Omental fat pad (tissue), 4 donors: ENCODE measurements at places on chromosomes 2 and 18.

GRCh38 chr2:173407646-173408045 is 53.0 kb downstream of the CDCA7 start:
- no peak for DNase-seq

GRCh38 chr18:79799619-79800370 is 2.1 kb downstream of the KCNG2 start:
- DNase-seq = no peak

DNA sequence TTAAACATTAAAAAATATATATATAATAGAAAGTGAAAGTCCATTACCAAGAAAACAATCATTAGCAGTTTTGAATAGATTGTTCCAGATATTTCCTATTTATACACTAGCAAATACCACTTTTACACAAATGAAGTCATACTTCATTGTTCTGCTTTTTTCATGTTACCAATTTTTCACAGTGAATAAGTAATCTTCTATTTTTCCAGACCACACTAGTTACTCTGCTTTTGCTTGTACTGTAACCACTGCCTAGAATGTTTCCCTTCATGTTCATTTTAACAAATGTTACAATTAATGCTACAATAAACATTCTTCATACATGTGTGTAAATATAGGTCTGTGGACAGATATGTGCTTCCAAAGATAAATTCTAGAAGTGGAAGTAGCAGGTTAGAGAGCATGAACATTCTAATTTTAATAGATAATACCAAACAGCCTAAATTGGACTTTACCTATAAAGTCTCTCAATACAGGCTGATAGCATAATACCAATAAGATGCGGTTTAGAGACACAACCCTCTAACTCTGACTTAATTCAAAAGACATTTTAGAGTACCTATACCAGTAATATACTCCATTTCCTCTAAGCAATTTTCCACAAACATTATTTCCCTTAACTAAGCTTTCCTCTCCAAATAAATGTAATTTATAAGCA is 17.0 kb downstream of the ITSN2 start:
- no peak for DNase-seq

DNA sequence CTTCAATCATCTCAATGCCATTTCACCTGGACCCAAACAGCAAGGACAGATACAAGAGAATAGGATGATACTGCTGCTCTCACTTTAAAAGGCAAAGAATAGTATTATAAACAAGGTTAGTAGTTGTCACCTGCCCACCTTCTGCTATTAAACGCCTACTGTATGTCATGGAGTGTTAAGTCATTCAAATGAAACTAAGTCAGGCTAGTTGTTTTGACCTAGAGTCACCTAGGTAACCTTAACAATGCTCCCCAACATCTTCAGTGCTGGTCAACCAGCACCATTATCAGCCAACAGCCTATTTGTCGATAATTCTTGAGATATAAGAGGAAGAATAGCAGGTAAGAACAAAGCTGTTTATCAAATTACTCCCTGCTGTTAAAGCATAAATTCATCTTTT is 39.2 kb downstream of the TRIP12 start:
- DNase-seq = no peak

- DNase-seq = no peak
These were observed 660.5 kb downstream of the LRRTM4 start for GRCh38 chr2:76861708-76862107.

GRCh38 chr2:132419235-132419634 is 2.6 kb downstream of the GPR39 start:
- DNase-seq = no peak

DNA sequence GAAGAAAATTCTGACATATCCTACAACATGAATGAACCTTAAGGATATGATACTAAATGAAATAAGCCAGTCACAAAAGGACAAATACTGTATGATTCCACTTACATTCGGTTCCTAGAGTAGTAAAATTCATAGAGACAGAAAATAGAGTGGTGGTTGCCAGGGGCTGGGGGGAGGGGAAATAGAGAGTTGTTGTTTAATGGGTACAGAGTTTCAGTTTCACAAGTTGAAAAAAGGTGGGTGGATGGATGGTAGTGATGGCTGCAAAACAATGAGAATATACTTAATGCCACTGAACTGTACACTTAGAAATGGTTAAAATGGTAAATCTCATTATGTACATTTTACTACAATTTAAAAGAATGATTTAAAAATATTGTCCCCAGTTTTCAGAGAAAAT is 53.3 kb upstream of the NFU1 start:
- DNase-seq = no peak

GRCh38 chr2:39080152-39080551 is 40.7 kb downstream of the SOS1 start:
- DNase-seq = no peak

GRCh38 chr2:9191041-9191481 is 15.6 kb upstream of the ASAP2 start:
- DNase-seq = no peak

GRCh38 chr2:126222278-126222677 is 433.7 kb upstream of the GYPC start:
- no peak for DNase-seq

- DNase-seq = no peak
These were observed 28.5 kb downstream of the TMEM18 start for GRCh38 chr2:648476-649424.

GRCh38 chr2:159317392-159318088 is 31.0 kb upstream of the WDSUB1 start:
- DNase-seq = no peak

DNA sequence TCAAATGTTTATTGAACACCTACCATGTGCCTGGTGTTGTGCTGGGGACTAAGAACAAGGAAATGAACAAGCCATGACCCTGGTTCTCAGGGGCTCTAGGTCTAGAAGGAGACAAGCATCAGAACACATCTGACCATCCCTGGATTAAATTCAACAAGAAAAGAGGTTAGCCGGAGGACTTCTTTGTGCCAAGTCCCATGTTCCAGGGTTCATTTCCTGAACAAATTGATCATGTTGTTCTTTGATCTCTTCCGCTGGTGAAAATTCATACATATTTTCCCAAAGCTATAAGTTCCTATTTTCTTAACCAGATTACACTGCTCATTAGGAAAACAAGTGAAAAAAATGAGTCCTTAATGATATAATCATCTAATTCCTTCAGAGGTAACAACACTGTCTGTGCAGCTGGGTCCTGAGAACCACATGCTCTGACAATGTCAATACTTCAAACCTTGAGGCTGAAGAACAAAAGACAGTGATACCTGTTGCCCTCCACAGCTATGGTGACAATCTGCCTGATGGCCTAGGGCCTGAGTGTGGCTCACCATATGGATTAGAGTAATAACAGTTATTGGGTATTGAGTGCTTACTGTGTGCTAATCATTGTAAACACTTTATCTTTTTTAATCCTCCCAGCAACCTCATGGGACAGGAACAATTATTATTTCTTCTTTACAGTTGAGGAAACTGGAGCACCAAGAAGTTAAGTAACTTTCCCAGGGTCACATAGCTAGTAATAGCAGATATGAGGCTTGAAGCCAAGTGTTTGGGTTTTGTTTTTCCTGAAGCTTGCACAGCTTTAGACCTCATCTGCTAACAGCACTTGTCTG is 24.6 kb upstream of the INO80C start:
- DNase-seq = no peak

DNA sequence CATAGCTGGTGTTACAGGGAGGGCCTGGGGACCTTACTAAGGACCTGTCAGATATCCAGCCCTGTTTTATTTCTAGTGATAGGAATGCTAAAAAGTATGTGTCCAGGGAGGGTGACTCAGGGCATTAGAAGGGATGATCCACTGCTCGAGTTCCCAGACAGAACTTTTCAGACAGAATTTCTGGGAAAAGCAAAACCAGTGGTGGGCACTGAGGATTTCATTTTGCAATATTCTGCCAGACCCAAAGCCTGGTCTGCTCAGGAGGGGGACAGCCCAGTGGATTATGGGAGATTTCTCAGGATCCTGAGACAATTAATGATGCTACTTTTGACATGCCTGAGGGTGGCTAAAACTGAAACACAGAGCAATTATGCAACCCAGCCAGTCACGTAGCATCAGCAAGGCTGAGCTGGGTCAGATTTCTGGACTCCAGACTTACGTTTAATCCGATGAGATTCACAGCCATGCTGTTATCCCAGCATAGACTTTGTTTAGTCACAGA is 4.7 kb upstream of the KCNE4 start:
- DNase-seq = no peak

DNA sequence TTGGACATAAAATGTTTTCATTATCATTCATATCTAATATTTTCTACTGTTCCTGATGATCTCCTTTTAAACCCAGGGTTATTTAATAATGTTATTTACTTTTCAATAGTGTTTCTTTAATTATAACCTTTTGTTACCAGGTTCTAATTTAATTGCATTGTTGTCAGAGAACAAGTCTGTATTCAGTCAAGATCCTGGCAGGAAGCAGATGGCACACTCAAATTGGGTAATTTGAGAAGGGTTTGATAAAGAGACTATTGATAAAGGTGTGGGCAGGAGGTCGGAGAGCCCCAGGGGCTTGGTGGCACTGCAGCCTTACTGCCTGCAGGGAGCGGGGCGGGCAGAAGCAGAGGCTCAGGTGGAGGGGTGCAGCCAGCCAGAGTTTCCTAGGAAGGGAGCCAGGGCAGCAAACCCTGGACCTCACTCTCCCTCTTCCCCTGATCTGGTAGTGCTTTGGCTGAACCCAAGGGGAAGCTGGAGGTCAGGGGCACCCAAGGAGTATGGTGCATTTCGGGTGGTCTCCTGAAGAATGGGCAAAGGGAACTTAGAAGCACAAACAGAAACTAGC is 2.3 kb upstream of the KIF1A start:
- no peak for DNase-seq

DNA sequence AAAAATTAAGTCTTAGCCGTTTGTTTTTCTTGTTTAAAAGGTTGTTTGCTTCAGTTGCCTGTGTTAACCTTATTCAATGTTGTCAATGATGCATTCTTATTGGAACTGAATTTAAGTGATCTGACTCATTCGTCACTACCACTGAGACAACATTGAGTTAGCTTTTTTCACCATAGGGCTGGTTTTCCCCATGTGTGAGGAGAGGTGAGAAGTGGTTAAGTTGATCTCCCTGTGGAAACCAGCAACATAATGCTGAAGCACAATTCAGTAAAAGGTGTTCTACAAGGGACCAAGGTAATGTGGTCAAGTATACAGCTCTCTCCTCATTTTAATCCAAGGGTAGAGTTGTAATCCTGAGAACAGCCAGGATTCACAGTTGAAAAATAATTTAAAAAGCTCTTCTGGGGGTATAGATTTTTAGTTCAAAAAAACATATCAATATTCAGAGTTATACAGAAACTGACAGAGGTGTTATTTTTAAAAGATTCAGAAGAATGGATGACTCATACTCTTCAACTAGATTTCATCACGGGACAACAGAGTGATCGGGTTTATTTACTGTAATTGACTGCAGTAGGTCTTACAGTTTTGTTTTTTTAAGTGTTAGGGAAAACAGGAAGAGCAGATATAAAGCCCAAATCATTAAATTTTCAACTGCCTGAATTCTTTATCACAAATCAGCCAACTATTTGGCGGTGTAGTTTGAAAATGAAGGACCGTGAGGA is 12.6 kb downstream of the NOP58 start:
- DNase-seq = no peak

DNA sequence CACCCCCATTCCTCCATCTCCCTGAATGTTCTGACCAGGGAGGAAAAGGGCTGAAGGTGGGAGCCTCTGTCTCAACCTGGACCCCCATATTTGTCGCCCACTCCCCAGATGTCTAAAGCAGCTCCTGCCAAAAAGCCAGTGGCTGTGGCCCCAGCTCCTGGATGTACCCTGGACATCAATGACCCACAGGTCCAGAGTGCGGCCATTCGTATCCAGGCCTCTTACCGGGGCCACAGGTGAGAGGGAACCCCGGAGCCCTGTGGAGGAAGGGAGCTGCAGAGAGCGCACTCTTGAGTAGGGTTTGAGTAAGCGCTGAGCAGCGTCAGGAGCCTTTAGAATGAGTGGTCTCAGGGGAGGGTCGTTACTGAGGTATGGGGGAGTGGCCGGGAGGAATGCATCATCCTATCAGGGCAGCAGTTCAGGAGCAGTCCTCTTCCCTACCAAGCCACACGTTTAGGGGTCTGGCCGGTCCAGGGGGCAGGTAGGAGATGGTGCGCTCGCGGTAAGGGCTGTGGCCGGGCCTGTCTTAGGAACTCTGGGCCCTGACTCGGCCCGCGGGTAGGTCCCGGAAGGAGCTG is 2.4 kb upstream of the GMPPA start:
- no peak for DNase-seq

DNA sequence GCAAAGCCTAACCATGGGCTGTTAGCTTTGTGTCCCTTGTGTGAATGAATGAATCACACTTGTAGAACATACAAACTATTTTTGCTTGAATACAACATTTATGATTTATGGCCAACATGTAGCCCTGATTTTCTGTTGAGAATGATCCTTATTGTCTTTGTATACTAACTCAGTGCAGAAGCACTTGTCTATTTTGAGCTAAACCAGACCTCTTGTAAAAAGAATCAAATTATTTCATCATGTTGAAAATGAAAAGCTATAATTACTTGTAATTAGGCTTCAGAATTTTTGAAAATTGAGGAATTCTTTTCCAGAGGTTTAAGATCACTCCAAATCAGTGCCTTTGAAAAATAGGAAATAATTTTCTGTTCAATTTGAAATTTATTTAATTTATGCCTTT is 85.9 kb downstream of the ZNF407 start:
- no peak for DNase-seq

GRCh38 chr2:142868229-142868762 is 9.2 kb upstream of the KYNU start:
- no peak for DNase-seq

GRCh38 chr2:152445375-152445774 is 110.4 kb downstream of the FMNL2 start:
- no peak for DNase-seq

- no peak for DNase-seq
These were observed 103.8 kb downstream of the HAUS1 start for GRCh38 chr18:46207985-46208384.

DNA sequence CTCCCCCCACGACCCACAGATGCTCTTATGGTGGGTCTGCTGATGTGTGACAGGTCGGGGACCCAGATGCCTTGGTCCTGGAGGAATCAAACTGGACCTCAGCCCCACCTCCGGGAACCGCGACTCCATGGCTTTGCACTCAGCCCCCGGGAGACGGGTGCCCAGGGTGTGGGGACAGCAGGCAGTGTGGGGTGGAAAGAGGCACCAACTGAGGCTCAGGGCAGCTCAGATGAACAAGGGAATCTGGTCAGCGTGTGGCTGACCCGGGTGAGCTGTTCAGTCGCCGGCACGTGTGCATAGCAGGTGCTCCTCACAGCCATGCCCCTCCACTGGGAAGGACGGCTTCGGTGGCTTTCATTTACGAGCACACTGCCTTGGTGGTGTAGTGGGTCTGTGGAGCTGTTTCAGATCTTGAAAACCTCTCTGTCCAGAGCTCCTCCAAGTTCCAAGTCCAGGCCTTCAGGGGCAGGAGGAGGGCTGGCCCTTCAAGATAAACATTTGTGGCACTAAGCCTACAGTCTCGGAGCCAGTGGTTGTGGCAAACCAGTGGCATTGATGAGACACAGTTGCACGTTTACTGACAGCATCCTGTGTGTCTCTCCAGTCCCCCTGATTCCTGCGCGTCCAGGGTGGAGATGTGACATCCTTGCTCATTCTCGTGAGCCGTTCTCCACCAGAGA is 471.2 kb upstream of the HS6ST1 start:
- no peak for DNase-seq

- no peak for DNase-seq
These were observed 220.9 kb upstream of the PKDCC start for GRCh38 chr2:41826921-41827320.
